Esophagus muscularis mucosa (tissue), 4 donors: ENCODE measurements at places on chromosomes 5 and 9.

- DNase-seq, result no peak
Observed at GRCh38 chr5:116989995-116990394, 415.4 kb upstream of the SEMA6A start.

DNA sequence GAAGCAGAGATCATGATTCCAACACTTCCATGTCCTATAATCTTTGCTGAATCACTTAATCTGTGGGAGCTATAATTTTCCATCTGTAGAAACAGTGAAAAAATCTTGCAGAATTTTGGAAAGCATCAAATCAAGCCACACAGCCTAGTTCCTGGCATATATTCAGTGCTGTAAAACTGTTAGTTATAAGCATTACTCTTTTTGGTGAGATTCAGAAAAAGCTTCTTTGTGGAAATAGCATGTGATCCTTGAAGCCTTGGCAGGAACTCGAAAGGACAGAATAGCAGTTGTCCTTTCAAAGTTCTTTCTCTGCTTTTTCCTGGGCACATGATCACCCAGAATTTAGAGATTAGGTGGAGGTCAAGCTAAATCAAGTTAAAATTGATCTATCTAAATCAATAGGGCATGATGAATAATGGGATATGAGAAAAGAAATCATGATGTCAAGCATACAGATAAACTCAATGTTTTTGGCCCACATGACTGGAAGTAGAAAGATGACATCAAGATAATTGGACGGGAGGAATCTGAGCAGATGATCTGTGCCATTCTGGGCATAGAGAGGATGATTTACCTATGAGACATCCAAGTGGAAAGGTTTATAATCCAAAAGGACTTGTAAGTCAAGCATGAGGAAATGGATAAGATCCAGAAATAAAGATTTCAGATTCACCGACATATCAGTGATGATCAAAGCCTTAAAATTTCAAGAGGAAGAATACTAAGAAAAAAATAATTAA, 73.1 kb downstream of the TMEM232 start:
- DNase-seq, result no peak

- DNase-seq, result no peak
Observed at GRCh38 chr5:133844836-133845235, 123.6 kb downstream of the C5orf15 start.

- no peak for DNase-seq
Observed at GRCh38 chr9:18638371-18639249, 164.7 kb downstream of the ADAMTSL1 start.

GRCh38 chr5:155532621-155533311, 519.2 kb downstream of the KIF4B start:
- no peak for DNase-seq

DNA sequence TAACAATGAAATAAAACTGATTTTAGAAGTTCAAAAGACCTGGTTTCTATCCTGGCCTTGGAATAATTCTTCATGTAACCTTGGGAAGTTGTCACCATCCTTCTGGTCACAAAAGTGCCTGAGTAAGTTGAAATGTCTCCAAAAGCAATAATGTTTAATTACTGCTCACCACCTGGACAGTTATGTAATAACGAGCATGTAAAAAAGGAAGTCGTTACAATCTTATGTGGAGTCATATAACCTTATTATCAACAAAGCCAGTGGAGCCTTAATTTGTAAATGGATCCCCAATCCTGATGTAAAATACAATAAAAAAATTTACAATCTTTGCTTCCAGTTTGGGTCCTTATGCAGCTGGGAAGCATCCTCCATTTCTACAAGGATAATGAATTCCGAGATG, 64.2 kb upstream of the GPR151 start:
- DNase-seq, result no peak
